Brain (organoid and tissue), 16 donors: ENCODE measurements at places on chromosomes 1 and 21.

DNA sequence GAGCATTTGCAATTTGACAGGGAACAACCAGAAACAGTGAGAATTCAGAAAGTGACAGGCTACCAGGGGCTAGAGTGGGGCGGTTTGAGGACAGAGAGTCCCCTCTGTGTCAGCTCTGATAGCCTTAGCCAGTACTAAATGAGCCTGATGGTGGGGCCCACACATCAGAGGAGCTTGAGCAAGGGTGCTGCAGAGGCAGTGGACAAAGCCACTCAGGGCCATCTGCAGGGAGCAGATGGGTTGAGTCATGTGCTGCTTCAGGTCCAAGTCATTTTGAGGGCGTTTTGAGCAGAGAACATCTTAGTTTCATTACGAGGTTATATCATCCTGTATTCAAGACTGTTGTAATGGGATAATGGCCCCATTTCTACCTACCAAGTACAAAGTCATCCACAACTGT lies 7.7 kb downstream of the LRRC52 start:
- no peak for DNase-seq

- peak; percentile 50 for DNase-seq
Observed at GRCh38 chr1:113811156-113811887, 954 bp downstream of the RSBN1 start.

- peak; percentile 39 for DNase-seq
Observed at GRCh38 chr1:224497714-224498573, 63.3 kb upstream of the WDR26 start.

DNA sequence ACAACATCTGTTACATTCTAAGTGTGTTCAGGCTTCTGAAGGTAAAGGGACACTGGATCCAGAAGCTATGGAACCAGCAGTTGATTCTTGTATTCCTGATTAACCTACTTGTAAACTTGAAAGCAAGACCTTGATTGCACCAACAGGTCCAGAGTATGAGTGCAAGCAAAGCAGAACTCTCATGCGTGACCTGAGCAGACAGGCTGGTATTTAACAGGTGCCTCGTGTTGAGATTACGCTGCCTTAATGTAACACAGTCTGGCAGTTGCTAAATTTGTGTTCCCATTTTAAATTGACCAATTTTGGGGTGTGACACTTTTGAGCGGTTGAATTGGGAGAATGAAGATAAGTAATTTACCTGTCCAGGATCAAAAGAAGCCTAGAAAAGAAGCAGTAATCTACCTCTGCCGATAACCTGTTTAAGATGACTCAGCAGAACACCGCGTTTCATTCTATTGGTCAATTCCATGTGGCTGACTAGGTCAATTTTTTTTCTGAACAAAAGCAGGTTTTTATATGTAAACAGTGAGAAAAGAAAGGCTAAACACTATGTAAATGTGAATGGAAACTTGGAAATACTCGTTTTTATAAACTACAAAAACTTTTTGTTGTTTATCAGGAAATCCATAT lies 147.6 kb downstream of the DYRK1A start:
- no peak for DNase-seq

DNA sequence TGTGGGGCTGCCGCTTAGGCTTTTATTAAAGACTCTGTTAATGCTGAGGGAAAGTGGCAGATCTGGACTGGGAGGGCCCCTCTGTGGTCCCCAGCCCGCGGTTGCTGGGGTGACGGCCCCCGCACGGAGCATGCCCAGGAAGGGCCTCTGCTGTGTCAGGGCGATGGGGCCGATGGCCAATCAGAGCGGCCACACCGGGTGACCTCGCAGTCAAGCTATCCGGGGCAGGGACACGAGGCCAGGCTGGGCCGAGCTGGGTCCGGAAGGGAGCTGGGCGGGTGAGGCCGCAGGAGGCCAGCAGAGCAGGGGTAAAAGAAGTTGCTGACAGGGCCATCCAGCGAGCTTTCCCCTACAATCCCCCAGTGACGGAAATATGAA lies 145.1 kb downstream of the CASZ1 start:
- DNase-seq = no peak

GRCh38 chr1:84217239-84217638 lies 73.2 kb downstream of the PRKACB start:
- DNase-seq = no peak

DNA sequence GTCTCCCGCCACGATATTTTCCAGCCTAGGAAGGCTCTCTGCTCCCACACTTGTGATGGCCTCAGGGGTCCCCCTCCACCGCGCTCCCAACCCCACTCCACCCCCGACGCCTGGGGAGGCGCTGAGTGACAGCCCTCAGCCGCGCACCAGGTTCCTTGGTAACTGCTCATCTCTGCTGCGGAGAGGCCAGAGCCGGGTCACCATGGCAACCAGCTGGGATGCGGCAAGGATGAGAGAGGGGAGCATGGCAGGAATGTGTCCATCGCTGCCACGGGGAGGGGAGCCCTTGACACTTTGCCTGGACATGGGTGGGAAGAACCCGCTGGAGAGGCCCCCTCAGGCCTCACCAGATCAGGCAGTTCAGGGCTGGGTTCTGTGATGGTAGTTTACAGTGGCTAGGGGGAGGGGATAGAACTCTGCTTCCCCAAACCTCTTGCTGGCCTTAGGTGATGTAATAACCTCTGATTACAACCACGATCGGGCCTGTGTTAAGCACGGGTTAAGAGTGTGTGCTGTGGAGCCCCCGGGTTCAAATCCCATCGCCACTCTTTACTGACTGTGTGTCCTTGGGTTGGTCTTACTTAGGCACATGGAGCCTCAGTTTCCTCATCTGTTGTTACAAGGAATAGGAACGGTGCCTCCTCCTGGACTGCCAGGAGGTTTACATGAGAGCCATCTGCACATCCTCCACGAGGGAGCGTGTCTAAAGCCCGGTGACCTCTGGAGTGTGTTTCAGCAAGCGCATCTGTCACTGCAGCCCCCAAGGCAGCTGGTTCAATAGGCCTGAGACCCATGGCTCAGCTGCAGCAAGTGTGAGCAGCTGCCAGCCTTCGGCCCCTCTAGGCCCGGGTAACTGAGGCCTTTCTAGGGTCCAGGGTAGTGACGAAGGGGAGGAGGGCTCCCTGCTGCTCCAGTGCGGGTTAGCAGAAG lies 6.3 kb downstream of the KIF17 start:
- DNase-seq = peak; percentile 83

GRCh38 chr1:181538836-181539235 lies 55.5 kb downstream of the CACNA1E start:
- DNase-seq = no peak

- DNase-seq = no peak
Observed at GRCh38 chr1:234821840-234822239, 211.9 kb upstream of the IRF2BP2 start.

DNA sequence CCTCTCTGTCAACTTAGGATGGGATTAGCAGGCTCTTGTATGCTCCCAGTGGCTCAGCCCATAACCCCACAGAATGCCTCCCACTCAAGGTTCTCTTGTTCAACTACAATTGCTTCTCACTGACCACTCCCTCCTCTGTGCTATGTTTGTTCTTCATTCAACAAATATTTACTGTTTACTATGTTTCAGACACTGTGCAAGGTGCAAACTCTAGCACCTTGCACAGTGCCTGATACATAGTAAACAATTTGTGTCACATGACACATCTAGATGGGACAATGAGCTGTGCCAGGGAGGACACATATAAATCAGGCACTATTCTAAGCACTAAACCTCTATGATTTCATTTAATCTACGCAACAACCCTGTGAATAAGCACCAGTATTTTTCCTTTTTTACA lies 15.4 kb downstream of the ATP1A2 start:
- DNase-seq = no peak

DNA sequence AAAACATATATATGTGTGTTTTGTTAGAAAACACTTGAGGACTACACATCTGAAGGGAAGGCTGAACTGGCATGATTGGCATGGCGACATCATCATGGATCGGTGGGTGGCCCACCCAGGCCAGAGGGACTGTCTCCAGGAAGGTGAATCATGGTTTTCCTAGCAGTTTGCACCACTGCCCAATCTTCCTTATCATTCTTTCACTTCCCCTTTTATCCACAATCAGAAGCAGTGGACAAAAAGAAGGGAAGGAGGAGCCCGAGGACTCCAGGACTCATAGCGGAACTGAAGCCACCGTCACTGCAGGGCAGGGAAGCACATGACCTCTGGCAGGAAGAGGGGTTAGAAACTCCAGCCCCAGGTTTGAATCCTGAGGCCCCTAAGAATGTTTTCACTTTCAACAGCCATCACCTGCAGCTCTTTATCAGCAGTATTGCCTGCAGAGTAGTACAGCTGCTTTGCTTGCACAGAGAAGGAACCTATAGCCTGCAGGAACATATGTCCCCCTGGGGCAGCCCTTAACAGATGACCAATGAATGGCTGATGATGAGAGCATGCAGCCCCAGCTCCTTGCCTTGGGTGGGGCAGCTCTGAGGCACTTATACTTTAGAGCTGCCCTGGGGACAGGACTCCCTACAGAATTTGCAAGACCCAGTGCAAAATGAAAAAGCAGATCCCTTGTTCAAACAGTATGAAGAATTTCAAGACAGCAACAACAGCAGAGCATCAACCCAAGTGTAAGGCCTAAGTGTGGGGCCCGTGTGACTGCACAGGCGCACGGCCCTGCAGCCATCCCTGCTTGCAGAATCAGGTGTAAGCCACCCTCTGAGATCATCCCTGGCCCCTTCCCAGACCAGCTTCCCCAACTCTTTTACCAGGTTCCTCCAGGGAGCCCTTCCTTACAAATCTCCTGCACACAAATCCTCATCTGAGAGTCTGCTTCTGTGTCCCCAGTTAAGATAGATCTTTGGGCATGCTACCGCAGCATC lies 241.8 kb upstream of the IRF2BP2 start:
- DNase-seq = no peak

DNA sequence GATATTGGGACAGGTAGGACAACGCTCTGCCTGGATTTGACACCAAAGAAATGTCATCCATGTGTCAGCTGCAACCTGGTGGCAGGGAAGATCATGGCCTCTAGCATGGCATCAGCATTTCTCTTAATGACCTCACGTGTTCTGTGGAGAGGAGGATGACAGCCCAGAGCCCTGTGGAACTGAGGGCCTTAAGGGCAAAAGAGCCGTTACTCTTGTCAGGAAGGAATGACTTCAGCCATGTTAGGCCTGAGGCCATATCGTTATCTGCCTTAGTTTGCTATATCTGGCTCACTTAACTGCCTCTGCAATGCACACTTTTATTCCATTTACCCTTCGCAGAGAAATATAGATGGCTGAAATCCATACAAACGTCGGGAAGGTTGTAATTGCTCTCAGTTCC lies 83.2 kb upstream of the PBX1 start:
- DNase-seq = no peak
